ENCODE measurements at places on chromosomes 6 and 20.

DNA sequence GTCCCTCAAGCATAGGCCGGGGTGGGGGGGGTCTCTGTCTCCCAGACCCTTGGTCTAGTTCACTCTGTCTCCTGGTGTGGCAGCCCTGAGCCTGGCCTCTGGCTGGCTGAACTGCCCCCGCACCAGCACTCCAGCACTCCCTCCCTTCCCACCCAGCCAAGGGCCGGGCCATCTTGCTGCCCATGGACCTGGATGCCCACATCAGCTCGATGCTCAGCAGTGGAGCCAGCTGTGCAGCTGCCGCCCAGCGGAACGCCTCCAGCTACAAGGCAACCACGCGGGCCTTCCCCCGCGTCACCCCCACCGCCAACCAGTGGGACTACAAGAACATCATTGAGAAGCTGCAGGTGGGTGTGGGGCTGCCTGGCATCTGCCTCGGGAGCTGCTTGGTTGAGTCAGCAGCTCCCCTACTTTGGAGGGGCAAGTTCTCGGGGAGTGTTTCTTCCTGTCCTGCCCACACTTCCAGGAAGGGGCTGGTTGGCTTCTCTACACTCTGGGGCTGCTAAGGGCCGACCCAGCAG, 28.4 kb downstream of the UQCC2 start:
- DNase-seq: no peak

- no peak for DNase-seq
Measured at GRCh38 chr20:1627200-1627550, 7.4 kb upstream of the SIRPB1 start.

DNA sequence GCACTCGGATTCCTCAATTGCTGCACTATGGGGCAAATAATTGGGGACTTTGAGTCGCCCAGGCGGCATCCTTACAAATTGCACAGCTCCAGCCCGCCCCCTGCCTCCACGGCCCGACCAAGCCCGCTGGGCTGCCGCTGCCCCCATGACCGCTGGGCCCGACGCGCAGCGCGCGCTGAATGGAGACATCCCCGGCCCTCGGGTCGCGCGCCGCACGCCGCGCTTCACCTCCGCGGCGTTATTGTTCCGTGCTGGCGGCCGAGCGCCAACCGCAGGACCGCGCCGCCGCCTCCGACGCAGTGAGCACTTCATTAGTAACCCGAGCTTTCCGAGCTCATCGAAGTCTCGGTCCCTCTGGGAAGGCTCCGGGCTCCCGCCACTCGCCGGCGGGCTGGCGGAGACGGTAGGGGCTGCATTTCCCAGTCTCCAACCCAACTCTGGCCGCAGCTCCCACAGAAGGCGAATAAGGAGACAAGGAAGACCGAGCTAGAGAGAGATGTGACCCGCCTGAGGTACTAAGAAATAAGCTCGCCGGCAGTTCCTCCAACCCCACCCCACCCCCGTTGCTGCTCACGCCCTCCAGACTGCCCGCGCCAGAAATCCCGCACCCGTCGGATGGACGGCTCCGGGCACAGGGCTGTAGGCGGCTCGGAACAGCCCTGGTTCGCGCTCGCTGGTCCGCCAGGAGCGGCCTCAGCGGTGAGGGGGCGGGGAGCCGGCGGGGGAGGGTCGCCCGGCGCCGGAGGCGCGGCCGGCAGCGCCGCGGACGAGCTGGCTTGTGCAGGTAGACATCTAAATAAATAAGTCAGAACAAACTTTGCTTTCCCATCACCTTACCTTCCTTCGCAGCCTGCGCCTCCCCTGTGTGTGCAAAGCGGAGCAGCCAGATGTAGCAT, 703 bp downstream of the EPHA7 start:
- DNase-seq: no peak

DNA sequence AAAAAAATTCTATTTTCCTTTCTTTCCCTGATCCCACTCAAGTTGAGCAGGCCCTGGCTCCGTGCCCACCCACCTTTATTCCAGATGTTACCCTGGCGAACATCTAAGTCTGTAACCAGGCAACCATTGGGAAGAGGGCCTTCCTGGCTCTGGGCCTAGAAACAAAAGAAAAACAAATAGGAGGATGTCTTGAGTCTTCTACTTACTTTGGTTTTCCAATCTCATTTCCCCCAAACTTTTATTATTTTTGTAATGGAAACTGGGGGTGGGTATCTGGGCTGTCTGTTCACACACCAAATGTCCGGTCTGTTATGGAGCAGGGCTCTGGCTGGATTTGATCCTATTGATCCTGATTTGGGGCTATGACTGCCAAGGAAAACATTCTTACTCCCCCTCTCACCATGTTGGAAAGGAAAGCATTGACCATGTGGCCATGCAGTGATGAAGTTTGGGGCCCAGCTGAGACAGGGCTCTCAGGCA, 744.1 kb downstream of the DHX35 start:
- DNase-seq: no peak

- no peak for DNase-seq
Measured at GRCh38 chr6:137843211-137843610, 23.8 kb upstream of the TNFAIP3 start.

- no peak for DNase-seq
Measured at GRCh38 chr6:74713941-74714340, 491.9 kb downstream of the COL12A1 start.

DNA sequence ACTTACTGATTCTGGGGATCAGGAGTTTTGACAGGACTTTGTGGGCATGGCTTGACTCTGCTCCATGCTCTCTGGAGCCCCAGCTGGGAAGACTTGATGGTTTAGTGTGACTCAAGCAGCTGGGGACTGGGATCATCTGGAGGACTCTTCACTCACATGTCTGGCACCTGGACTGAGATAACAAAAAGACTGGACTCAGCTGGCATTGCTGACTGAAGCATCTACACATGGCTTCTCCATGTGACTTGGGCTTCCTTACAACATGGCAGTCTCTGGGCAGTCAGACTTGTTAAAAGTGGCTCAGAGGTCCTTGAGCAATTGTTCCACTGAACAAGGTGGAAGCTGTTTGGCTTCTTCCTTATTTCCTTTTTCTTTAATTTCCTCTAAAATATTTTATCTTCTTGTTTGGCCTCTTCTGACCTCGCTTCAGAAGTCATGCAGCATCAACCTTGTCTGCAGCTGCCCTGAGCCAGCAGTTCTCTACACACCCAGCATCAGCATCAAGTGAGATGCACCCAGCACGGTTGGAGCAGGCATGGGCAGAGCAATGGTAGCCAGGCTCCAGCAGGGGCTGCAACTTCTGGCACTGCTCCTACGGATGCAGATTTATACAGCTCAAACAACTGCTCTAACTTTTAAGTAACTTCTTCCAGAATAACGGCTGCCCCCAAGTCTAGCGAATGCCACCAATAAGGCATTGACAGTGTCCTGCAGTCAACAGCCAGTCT, 5.6 kb upstream of the HM13 start:
- DNase-seq: no peak

DNA sequence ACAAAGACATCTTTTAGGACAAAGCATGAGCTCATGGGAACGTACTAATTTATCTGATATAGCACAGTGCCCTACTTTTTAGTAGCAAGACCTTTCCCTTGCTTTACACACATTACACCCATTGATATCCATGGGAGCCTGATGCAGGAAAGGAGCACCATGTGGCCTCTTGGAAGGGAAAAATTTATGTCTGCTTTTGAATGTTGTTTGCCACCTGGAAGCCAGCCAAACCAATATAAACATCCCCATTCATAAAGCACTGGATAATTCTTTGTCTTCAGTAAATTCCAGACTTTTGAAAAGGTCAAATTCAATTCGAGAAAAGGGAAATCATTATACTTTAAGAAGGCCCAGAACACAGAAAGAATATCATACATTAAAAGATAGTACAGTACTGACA, 152.3 kb upstream of the BEND6 start:
- peak; percentile 12 for DNase-seq

- no peak for DNase-seq
Measured at GRCh38 chr20:4449957-4450715, 271.6 kb upstream of the PRND start.

GRCh38 chr6:98841621-98842341, 7.4 kb downstream of the POU3F2 start:
- DNase-seq: no peak

GRCh38 chr20:13412806-13413445, 191.9 kb downstream of the ISM1 start:
- no peak for DNase-seq

GRCh38 chr20:62219992-62220665, at the start of gene HRH3:
Gene HRH3, minus strand, starts transcription at chr20:62220278. Its CDS starts 308 bp downstream, at chr20:62219970.
- no peak for DNase-seq

DNA sequence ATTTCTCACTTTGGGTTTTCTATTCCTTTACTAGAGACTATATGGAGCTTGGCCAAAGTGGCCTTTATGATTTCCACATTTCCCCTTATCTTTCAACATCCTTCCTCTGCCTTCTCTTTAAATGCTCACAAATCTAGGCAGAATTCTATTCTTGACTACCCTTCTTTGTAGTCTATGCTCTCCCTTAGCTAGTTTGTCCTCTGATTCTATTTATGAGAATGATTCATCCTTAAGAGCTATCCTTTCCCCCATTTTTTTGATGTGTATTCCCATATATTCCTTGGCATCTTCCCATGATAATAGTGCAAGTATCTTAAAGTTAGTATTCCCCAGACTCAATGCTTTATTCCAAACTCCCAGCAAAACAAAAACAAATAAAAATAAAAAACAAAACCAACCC, 53.1 kb downstream of the IL20RA start:
- no peak for DNase-seq

- no peak for DNase-seq
Measured at GRCh38 chr6:166958926-166959861, 2.8 kb upstream of the RNASET2 start.

DNA sequence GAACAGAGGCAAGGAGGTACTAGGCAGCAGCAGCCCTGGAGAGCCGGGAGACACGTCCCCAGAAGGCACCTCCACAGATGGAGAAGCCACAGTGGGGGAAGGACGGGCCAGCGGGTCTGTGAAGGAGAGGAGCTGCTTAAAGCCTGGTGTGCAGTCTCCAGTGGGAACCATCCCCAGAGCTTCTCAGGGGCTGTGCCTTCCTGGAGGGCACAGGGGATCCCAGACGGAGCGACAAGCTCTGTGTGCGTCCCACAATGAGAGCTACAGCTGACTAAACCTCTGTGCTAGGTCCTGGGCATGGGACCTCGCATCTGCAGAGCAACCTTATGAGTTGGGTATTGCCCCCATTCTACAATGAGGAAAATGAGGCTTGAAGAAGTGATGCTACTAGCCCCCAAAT, 50.7 kb downstream of the EZR start:
- DNase-seq: no peak

DNA sequence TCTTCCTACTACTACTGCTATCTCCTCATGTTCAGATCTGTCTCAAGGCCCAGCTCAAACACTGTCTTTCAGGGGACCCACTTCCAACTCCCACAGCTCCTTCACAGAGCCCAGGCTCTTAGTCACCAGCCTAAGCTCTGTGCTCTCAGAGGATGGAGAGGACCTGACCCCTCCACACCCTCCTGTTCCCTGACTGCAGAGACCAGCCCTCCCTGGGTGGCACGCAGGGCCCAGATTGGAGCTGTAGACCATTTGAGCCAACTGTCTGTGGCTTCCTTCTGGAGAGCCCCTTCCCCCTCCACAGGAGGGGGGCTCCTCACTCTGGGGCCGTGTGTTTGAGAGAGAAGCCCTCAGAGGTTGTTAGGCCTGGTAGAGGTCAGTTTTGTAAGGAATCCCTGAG, 9.8 kb downstream of the SNPH start:
- no peak for DNase-seq

GRCh38 chr6:90286884-90287488, 9.7 kb downstream of the BACH2 start:
- peak; percentile 4 for DNase-seq

DNA sequence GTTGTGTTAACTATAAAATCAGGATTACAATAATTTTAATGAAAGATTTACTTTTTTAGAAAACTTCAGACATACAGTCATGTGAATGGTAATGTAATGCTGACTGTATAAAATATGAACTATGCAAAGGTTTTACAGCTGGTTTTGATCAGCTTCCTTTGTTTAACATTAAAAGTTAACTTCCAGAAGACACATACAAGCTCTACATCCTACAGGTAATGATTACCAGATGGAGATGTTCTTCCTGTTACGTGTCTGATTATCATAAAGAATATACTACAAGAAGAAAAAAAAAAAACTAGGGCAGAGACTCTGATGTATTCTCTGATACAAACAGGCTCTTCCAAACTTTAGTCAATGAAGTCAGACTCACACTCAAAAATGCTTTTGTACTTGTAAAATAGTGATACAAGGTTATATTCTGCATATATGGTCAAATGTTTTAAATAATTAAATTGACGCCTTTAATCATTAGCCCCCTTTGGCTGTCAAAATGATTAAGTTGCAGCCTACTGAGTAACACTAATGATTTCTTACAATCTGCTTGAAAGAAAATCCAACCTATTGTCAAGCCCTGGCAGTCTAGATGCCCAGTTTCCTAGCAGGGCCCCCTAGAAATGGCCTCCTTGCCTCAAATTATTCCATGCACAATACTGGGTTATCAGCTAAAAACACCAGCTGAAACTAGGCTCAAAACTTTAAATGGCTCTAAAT, 251.8 kb upstream of the RUNX2 start:
- DNase-seq: no peak

DNA sequence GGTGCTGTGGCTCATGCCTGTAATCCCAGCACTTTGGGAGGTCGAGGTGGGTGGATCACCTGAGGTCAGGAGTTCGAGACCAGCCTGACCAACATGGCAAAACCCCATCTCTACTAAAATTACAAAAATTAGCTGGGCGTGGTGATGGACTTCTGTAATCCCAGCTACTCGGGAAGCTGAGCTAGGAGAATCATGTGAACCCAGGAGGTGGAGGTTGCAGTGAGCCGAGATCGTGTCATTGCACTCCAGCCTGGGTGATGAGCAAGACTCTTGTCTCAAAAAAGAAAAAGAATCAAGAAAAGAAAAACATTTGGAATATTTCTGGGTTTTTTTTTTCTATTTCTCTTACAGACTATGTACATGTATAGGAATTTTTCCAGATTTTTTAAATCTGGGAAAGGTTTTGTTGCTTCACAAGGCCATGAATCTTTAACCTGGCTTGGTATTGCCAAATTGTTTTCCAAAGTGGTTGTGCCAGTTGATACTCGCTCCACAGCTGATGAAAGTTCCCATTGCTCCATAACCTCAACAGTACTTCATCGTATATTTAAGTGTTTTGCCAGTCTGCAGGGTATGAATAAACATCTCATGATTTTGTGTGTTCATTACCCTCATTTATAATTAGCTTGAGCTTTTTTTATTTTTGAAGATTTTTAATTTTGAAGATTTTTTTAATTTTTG, 33.5 kb downstream of the RNF217 start:
- DNase-seq: no peak

Data from DMS 273 treated with DMSO at 0.1 percent for 48 hours (cell line).